ENCODE measurements at places on chromosomes 4 and X.
A peak's percentile ranks its signal among the peaks of the same experiment; 100 is the strongest.

GRCh38 chr4:23171976-23172375 lies 479.2 kb downstream of the GBA3 start:
- no peak for DNase-seq

GRCh38 chrX:119753001-119753400 lies 5.4 kb upstream of the SOWAHD start:
- DNase-seq, result peak; percentile 26

DNA sequence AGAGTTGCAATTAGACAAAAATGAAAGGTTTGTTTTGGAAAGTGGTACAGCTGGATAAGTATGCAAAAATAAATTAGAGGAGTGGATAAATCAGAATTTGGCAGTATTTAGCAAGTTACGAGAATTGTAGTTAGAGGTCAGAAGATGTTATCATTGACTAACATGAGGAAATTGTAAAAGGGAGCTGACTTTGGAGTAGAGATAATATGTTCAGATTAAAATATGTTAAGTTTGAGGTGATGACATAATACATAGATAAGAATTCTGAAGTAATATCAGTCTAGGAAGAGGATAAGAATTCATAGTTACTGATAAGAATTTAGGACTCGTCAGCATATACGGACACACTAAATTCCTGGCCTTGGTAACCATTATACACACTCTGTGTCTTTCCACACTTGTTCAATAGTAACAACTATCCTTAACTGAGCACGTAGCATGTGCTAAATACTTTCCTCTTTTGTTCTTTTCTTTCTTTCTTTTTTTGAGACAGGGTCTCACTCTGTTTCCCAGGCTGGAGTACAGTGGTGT lies 4.1 kb upstream of the EPGN start:
- DNase-seq, result no peak

GRCh38 chr4:41137879-41138278 lies 76.5 kb downstream of the APBB2 start:
- DNase-seq, result no peak

- DNase-seq, result no peak
These were observed 195.6 kb upstream of the TACR3 start for GRCh38 chr4:103915224-103915869.

DNA sequence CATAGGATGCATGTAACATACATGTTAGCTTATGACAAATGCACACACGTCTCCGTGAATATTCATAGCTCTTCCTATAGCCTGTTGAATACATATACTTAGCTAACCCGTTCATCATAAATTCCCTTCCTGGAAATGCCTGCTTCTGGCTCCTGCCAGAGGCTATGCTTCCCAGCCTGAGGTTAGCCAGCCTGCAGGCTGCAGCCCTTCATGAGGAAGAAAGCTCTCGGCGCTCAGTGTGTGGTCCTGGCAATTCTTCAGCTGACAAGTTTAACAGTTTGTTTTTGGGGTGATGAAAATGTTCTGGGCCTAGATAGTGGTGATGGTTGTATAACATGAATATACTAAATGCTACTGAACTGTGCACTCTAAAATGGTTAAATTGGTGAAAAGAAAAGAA lies 48.8 kb upstream of the MAN2B2 start:
- DNase-seq, result peak; percentile 67

GRCh38 chr4:81360737-81361136 lies 111.0 kb downstream of the RASGEF1B start:
- no peak for DNase-seq

Data from testis (tissue), 5 donors.